ENCODE measurements at places on chromosomes 2 and 18.

- no peak for DNase-seq
These were observed 59.3 kb upstream of the RFX8 start for GRCh38 chr2:101534149-101534611.

- DNase-seq: no peak
These were observed 259.7 kb downstream of the CDH19 start for GRCh38 chr18:66344227-66344626.

GRCh38 chr2:144349674-144350073, 170.2 kb downstream of the ZEB2 start:
- no peak for DNase-seq

GRCh38 chr2:159096901-159097300, 128.5 kb downstream of the TANC1 start:
- no peak for DNase-seq

- no peak for DNase-seq
These were observed 63.0 kb upstream of the DSC1 start for GRCh38 chr18:31225668-31226067.

DNA sequence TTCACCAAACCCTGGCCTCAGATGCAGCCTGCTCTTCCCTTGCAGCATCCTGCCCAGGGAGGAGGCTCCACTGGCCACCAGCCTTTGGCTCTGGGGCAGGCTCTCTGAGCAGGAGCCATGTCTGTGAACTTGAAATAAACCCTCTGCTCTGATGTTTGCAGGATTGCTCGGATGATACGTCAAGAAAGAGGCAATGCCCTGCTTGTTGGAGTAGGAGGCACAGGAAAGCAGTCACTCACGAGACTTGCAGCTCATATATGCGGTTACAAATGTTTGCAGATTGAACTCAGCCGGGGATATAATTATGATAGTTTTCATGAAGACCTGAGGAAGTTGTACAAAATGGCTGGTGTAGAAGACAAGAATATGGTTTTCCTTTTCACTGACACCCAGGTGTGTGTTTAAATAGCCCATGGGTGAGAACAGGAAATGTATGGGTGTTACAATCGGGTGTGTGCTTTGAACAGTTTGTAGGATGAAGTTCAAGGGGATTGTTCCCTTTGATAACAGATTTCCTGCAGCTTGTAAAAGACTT, 177.9 kb downstream of the DNAH6 start:
- DNase-seq: no peak

DNA sequence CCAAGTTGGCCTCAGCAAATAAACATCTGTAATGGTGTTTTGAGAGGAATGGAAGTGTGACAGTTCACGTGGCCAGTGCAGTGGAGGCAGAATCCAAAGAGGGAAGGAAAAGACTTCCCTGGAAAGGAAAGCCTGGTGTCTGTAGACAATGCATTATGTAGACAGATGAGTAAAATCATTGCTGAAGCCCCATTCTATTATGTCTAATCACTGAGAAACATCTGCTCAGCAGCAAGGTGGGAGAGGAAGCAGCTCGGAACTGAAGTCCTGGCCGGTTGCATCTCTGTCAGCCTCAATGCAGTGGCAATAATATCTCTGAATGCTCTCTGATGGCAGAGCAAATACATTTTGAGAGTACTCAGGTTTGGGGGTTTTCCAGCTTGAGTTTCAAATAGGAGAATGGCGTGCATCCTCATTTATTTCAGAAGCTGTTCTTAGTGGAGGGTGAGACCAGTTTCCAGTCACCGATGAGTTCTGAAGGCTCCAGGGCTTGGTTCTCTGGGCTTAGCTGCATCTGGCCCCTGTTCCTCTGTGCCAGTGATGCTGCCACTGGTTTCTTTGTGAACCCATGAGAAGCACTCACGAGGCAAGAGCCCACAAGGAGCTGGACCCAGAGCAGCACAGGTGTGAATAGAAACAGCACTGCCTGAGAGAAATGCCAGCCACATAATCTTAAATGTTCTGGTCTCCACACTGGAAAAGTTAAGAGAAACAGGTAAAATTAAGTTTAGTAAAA, 63.3 kb downstream of the RPIA start:
- DNase-seq: no peak

DNA sequence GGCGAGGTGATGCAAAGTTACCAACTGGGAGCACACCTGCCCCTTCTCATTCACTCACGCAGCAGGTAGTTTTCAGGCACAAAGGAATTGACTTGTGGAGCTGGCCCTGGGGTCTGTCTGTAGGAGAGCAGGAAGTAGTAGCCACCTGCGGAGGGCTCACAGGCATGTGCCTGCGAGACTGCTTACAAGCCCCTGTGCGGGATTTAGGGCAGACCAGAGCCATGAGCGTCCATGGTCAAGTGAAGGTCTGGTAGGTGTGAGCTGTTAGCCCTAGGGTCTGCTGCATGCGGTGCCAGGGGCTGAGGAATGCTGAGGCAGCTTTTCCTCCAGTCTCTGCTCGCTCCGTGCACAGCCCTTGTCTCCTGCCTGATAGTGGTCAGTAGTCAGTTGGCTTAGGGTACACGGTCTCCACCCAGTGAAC, 18.9 kb downstream of the INPP4A start:
- DNase-seq: no peak

DNA sequence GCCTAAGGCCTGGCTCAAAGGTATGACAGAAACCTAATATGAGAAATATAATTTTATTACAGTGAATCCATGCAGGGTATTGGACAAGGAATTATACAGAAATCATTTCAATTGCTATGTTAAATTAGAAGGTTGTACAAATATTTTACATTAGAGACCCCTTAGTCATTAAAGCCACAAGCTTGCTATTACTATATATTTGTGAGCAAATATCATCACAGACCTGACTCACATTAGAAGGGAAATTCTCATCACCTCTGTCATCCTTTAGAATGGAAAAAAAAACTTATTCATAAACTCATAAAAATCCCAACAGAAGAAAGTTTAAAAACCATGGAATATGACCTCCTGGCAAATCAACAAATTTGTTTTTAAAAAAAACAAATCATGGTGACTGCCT, 277.9 kb downstream of the DCC start:
- DNase-seq: no peak

DNA sequence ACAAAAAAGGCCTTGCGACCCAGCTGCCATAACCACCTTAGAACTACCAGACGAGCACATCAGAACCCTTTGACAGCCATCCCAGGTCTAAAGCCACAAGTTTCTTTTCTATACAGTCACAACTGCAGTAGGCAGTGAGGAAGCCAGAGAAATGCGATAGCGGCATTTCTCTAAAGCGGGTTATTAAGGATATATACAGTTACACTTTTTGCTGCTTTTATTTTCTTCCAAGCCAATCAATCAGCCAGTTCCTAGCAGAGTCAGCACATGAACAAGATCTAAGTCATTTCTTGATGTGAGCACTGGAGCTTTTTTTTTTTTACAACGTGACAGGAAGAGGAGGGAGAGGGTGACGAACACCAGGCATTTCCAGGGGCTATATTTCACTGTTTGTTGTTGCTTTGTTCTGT, 48.8 kb downstream of the FEZ2 start:
- no peak for DNase-seq

- DNase-seq: no peak
These were observed 12.3 kb downstream of the TRPM8 start for GRCh38 chr2:233929352-233930022.

- no peak for DNase-seq
These were observed 64.1 kb upstream of the NDUFV2 start for GRCh38 chr18:9038277-9038871.

DNA sequence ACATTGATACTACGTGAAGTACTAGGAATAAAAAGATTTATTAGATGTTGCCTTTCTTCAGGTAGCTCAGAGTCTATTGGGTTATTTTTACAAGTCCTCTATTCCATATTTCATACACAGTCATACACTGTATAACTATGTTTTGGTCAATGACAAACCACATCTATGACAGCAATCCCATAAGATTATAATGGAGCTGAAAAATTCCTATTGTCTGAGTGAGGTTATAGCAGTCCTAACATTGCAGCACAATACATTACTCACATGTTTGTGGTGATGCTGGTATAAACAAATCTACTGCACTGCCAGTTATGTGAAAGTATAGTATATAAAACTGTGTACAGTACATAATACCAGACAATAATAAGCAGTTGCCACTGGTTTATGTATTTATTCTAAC, 595.1 kb downstream of the MBD2 start:
- DNase-seq: no peak

DNA sequence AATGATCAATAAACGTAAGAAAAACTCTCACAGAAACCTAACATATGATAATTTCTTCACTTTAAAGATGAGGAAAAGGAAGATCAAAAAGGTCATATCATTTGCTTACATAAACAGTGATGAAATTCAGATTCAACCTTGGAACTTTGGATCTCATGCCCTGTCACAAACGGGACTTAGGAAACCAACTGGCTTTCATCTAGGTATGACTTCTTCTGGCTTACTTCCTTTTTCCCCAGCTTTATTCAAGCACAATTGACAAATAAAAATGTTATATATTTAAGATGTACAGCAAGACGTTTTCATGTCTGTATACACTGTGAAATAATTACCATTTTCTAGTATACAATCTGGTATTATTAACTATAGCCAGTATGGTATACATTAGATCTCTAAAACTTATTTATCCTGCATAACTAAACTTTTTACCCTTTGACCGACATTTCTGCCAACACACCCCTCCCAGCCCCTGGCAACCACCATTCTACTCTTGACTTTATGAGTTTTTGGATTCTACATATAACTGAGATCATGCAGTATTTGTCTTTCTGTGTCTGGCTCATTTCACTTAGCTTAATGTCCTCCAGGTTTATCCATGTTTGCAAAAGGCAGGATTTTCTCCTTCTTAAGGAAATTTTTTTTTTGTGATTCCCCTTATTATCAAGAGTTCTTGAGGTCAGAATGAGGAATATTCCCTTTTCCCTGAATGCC, 46.0 kb upstream of the COBLL1 start:
- no peak for DNase-seq

DNA sequence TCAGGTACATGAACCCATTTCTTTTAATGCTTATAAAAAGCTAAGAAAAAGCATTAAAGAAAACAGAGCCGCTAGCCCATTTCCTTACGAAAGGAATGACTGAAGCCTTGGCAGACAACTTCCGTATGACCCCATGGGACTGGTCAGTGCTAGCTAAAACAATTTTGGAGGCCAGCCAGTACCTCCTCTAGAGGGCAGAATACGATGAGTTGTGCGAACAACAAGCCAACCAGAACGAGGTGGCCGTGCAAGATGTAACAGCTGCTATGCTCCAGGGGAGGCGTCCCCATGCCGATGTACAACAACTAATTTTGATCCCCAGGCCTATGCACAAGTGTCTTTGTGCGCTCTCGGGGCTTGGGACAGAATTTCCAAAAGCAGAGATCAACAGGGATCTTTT, 16.7 kb downstream of the MAP3K2 start:
- DNase-seq: no peak

- DNase-seq: no peak
These were observed 3.0 kb upstream of the IL1A start for GRCh38 chr2:112787294-112787693.

GRCh38 chr2:226427538-226428307, 371.9 kb downstream of the IRS1 start:
- DNase-seq: no peak

GRCh38 chr2:72573232-72573631, 252.6 kb downstream of the EXOC6B start:
- DNase-seq: no peak

DNA sequence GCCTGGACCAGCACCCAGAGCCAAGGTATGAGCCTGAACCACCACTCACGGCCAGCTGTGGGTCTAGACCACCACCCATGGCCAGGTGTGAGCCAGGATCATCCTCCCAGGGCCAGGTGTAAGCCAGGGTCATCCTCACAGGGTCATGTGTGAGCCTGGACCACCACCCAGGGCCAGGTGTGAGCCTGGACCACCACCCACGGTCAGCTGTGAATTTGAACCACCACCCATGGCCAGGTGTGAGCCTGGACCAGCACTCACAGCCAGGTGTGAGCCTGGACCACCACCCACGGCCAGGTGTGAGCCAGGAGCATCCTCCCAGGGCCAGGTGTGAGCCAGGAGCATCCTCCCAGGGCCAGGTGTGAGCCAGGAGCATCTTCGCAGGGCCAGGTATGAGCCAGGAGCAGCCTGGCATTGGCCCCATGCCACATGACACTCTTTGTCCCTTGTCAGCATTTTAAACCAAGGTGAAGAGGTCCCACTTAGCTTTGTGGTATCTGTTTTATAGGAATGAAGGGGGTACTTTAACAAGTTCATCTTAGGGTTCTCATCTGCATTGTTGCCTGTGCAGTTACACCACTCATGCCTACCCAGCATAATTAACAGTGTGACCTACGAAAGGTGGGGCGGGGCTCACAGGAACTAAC, 71.2 kb downstream of the AGAP1 start:
- DNase-seq: no peak

DNA sequence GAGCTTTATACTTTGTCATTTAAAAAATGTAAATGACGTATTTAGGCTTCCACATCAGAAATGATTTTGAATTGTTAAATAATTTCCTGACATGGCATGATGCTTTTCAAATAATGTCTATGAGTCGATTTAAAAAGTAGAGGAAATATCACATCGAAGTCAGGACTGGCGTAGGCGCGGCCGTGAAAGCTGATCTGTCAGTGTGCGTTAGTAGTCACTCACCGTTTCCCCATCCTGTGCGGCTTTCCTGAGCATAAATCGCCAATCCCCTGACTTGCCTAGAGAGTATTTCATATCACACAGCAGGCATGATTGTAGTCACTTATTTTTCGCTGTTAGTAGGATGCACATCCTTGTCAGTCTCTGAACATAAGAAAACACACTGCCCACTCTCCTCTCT, 843.1 kb downstream of the SOCS6 start:
- DNase-seq: no peak

GRCh38 chr18:79211844-79212243, 142.7 kb downstream of the ATP9B start:
- DNase-seq: no peak

DNA sequence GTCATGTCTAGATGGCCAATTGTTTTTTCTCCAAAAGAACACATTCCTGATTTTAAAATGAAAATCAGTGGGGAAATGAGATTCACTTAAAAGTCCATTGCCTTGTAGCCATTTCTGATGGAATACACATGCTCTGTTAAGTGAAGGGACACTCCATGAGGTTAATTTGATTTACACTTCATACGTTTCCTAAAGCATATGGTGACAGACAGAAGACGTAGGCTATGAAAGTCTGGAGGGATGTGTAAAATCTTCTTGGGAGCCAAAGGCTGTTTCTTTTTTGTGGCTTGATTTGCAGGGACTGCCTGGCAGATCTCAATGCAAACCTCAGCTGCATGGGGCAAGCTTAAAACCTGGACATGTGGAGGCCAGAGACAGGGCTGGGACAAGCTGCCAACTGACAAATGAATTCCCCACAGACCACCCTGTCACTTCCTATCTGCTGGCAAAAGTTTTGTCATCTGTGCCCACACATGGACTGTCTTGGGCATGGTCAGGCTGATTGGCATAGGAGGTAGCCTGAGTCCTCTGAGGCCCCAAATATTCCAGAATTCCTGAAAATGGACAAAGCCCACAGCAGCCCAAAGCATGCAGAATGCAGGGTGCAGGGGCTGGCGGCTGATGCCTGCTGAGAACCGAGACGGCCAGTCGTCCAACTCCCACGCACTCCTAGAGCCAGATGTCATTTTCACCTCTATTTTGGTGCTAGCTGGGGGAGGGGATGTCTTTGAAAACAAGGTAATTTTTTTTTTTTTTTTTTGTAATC, 73.9 kb downstream of the SDC1 start:
- DNase-seq: no peak

Data from stimulated activated CD4-positive, alpha-beta T cell treated with anti-CD3 and anti-CD28 coated beads, TNF-alpha, amount 100 ng/mL, for 1 hour (primary cell).